ENCODE measurements at places on chromosomes 2 and 18.
A peak's percentile ranks its signal among the peaks of the same experiment; 100 is the strongest.

DNA sequence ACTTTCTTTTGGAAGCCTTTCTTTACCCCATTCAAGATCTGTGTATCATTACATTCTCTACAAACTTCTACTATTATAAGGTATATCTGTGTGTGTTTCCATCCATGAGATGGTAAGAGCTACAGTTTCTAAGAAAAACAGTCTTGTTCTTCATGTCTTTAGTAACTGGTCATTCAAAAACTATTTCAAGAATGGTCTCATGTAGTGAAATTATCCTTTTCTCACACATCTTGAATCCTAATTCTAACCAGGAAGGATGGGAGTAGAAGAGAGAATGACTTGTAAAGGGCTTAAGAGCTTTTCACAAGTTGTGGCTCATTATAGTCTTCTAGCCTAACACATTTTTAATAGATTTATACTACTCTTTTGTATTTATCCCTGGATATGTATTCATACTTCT lies 47.3 kb downstream of the ROCK1 start:
- no peak for DNase-seq

DNA sequence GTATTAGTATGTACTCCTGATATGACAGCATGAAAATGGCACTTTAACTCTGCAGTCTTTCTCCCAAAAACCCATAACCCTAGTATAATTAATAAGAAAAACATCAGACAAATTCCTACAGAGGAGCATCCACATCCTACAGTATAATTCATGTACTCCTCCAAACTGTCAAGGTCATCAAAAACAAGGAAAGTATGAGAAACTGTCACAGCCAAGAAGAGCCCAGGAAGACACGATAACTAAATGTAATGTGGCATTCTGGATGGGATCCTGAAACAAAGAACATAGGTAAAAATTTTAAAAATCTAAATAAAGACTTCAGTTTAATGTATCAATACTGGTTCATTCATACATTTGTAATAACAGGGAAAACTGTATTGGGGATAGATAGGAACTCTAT lies 88.2 kb downstream of the SLC66A3 start:
- DNase-seq = no peak

DNA sequence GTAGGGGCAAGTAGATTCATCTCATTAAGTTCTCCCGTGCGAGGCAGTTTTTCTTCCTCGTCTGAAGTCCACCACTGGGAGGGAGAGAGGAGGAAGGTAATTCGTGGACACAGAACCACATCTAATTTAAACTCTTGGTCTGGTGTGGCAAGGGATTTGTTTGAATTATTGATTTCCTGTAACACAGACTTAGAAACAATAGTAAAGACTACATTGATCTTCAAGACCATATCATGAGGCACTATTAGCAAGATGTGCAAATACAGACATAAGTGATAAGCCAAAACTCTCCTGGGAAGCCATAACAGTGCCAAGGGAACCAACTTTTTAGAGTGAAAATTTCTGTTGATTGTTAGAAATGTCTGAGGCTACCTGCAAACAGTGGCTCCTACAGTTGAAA lies 158.6 kb downstream of the ALPK2 start:
- no peak for DNase-seq

DNA sequence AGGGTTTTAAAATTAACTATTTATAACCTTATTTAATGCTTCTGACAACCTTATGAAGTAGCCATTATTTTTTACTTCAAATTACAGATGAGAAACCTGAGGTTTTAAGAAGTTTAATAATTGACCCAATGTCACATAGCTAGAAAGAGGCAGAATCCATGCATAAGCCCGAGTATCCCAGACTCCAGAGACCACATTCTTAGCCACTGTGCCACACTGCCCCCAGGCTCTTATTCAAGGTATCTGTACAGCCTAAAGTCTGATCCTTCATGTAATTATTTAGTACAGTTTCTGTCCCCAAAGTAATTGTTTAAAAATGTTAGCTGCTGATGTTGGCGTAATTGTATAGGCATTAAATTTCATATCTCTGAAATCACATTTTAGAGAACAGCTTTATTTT lies 124.7 kb upstream of the LRRTM1 start:
- no peak for DNase-seq

DNA sequence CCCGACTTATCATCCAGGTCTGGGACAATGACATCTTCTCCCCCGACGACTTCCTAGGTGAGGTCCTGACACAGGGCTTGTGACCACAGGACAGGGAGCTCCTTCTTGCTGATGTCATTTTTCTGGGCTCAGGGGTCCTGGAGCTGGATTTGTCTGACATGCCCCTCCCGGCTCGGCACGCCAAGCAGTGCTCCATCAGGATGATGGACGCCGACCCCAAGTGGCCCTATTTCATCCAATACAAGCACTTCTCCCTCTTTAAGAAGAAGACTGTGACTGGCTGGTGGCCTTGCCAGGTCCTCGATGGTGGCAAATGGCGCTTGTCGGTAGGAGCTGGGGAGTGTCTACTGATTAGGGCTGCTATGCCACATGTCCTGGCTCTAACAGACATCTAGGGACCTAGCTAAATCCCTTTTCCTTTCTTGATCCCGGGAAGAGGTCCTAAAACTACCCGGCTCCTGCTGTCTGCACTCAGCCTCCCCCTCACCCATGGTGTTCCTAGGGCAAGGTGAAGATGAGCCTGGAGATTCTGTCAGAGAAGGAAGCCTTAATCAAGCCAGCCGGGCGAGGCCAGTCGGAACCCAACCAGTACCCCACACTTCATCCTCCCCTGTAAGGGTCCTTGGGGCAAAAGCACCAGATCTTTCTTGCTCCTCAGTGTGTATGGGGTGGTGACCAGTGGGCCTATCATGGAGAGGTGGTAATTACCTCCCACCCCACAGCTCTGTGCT lies 36.7 kb downstream of the LMAN2L start:
- no peak for DNase-seq

DNA sequence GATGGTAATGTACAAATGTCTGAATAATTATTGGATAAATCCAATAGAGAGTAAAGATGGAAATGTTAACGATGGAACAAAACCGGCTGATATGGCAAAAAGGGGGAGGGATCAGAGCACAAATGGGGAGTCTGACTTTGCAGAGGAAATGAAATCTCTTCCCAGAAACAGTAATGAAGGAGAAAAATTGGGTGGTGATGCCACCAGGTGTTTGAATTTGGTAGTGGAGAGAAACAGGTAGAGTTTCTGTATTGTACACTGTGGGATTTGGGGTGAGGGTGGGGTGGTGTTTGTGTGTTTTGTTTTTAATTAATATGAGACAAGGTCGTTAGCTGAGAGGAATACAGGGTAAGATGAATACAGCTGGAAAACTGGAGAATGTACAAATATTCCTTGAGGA lies 20.4 kb upstream of the XDH start:
- DNase-seq = no peak

DNA sequence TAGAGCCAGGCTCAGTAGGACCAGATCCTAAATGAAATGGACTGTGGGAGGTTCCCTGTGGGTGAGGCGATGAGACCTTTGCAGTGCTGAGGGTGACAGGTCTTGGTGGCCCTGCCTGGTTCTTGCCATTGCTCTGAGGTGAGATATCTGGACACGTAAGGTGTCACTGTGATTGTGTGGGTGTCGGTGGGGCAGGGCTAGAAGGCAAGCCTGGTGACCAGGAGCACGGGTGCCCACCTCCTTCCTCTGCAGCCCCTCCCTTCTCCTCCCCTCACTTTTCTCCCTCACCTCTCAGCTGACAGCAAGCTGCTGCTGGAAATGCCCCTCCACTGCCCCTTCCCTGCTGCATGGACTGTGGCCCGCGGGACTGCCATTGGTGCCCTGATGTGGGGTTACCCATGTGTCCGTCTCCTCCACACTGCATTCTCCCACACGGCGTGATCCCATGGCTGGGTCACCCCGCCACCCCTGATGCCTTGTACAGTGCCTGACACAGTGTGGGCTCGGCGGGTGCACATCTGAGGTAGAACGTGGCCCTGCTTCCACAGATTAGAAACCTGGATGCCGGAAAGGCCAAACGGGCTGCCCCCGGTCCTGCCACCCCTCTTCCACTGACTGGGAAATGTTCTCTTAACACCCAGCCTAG lies 55.6 kb upstream of the FOSL2 start:
- no peak for DNase-seq

DNA sequence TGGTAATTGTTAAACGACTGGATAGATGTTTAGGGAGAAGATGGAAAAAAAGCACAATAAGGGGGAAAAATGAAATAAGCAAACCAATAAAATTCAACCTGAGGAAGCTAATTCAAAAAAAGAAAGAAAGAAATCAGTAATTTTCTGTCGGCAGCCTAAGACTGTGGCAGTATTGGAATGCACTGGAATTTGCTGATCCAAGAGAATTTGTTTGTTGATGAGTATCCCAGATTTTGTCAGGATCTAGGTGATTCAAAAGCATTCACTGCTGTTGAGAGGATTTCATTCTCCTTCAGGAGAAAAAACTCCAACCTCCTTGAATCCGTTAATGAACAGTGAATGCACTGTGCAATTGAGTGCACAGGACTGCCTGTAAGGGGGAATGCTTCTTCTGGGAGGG lies 546.7 kb downstream of the CNTNAP5 start:
- DNase-seq = no peak

DNA sequence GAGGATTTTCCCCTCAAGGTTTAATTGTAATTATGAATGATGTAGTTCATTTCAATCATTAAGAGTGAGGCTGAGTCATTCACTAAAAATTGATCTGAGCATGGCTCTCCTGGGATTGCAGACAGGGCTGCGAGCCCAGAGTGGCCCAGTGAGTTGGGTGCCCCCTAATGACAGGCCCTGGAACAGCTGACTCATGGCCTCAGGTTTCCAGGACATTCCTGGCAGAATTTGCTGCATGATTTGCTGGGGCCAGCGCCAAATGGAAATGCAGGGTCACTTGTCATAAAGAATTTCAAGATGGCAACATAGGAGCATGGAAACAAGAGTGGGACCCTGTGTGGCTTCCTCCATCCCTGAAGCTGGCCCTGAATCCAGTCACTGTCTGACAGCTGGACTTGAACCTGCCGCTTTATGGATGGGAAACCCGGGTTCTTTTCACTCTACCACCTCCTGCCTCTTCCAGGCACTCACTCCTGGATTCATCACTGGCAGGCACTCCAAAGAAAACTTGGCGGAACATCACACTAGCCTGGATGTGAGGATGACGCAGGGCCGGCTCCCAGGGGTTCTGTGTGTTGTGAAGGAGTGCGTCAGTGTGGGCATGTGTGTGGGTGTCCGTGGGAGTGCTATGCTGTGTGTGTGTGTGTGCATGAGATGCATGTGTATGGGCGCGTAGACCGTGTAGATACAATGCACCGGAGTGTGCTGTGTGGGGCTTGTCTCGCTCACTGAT lies 15.2 kb downstream of the OTOF start:
- peak; percentile 15 for DNase-seq

DNA sequence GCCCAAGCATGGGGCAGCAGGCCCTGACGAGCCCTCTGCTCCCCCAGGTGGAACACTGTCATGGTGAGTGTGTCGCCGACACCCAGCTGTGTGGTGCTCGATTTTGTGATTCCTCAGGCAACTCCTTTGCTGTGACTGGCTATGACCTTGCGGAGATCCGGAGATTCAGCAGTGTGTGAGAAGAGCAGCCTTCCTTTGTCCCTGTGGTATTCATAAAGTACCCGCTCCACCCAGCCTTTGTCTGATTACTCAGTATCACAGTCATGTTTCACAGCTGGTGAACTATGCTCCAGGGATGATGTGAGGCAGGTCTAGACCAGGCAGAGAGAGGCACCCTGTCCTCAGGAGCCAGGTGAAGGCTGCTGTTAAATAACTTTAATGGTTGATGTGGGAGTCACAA lies 4.0 kb downstream of the WDR54 start:
- no peak for DNase-seq

- no peak for DNase-seq
Observed at GRCh38 chr2:78910376-78910775, 115.1 kb upstream of the REG3G start.

- DNase-seq = no peak
Observed at GRCh38 chr2:241391892-241392665, 36.0 kb downstream of the FARP2 start.

DNA sequence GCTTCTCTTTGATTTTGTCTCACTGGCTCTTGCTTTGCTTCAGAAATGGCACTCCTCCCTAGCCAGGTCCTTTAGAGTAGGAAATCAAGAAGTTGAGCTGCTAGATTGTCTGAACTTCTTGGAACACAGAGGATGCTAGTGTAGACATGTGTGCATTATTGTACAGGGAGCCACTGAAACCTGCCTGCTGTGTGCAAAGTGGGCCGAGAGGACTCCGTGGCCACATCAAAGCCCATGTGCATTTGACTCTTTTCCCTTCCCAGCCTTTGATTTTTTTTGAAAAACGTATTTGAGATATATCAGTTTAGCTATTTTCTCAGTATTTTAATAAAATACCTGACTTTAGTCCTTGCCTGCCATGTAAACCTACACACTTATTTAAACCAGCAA lies 83.1 kb downstream of the TMEM247 start:
- no peak for DNase-seq

DNA sequence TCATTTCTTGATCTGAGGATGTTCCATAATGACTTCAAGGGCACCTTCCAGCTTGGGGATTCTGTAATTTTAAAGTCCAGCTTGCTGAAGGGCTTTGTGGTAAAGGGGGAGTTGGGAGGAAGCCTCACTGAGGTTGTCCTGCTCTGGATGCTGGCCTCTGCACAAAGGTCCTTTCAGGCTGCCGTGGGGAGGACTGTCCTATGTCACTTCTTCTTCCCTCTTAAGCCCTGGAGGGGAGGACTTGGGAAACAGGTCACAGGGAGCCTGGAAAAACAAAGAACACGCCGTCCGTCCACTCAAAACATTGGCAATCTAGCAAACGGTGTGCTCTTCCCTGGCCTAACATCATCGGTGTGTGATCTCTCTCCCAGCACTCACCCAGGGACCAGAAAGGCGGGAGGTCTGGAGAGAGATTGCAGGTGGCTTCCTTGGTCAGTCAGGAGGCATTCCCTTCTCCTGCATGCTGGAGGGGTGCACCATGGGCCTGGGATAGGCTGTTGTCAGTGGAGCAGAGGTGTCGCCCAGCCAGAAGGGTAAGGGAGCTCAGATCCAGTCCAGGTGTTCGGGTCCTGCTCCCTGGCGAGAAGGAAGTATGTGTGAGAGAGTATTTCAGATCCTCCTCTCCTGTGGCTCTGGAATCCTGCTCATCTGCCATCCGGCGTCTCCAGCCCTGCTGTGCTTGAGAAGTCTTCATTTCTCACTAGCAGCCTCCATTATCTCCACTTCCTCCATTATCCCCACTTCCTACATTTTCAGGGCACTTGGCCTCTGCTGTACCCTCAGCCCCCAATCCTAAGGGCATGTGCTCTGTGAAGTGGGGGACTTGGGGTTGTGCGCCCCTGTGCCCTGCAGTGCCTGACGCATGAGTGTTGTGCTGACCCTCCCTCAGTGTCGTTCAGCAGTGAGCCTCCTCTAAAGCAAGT lies 20.1 kb downstream of the ASAP2 start:
- DNase-seq = no peak

GRCh38 chr2:129748653-129749052 lies 230.8 kb upstream of the RAB6C start:
- DNase-seq = no peak

Measured in hypothalamus (tissue), 51 donors.